Activated CD4-positive, alpha-beta T cell treated with anti-CD3 and anti-CD28 coated beads, Interleukin-2, amount 50 U/mL, for 1 hour (primary cell): ENCODE measurements at places on chromosomes 2 and 18.

DNA sequence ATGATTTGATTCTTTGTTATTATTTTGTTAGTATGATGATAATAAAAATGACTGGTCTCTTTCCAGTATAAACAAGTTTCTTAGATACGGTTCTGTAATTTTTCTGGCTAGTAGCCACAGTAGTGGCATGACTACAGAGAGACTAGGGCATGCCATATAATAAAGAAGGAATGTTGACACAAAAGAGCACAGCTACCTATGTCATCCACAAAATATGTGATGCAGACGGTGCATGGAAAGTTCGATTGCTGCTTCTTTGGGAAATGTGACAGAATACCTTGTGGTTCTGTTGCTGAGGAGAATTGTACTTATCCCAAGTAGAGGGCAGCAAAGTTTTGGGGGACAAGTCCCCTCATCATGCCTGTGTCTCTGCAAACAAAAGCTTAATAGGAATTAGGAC is 26.1 kb upstream of the SETBP1 start:
- DNase-seq, result no peak

GRCh38 chr2:154693741-154694340 is 4.7 kb upstream of the KCNJ3 start:
- DNase-seq, result no peak

DNA sequence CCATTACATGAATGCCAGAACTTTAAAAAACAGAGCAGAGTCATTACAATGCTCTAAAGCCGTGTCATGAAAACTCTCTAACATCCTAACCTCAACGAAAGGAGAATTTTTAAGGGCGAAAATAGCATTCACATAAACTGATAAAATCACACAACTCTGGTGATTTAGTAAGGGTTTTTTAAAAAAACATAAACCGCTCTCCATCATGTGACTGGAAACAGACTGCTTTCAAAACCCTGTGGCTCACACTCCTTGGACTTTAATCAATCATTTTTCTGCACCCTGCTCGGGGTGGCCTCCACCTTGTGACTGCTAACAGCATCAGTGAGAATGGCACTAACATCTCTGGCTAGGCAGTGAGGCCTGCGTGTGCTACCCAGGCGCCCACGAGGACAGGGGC is 12.1 kb downstream of the DOCK10 start:
- no peak for DNase-seq

- DNase-seq, result no peak
Measured at GRCh38 chr18:5606951-5607350, 63.2 kb upstream of the EPB41L3 start.

- no peak for DNase-seq
Measured at GRCh38 chr2:239814116-239814860, 210.9 kb downstream of the NDUFA10 start.

DNA sequence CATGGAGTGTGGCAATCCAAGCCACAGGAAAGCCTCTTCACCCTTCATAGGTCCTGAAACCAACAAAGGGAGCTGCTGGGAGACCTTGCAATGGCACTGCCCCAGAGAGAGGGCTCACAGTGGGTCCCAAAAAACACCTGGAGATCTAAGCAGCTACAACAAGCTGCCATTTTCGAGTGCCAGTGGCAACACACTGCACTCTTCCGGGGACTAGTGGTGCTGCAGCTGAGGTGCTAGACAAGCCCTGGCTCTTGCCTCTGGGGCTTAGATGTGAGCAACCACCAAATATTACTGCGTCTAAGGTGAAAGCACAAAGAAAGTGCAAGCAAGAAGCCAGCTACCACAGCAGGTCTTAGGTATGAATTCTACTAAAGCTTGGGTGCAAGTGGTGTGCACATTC is 192.9 kb downstream of the NOL4 start:
- DNase-seq, result no peak

- no peak for DNase-seq
Measured at GRCh38 chr2:128306081-128306930, 12.4 kb downstream of the HS6ST1 start.

- DNase-seq, result no peak
Measured at GRCh38 chr2:137824501-137824900, 139.8 kb upstream of the HNMT start.

DNA sequence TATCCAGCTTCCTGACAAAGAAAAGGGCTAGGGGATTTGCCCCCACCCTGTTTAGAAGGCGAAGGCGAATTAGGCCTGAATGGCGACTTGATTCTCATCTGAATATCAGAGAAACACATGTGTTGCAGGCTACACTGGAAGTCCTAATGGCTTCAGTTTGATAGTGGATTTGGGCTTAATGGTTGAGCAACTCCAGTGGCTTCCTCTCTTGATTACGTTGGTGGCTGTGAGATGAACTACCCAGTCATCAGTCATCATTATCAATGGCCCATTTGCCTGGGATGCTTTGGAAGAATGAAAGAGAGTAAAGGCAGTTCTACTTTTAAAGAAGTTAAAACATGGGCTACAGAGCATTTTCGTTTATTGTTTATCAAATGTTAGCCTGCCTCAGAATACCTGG is 60.9 kb upstream of the IL1R1 start:
- DNase-seq, result no peak

DNA sequence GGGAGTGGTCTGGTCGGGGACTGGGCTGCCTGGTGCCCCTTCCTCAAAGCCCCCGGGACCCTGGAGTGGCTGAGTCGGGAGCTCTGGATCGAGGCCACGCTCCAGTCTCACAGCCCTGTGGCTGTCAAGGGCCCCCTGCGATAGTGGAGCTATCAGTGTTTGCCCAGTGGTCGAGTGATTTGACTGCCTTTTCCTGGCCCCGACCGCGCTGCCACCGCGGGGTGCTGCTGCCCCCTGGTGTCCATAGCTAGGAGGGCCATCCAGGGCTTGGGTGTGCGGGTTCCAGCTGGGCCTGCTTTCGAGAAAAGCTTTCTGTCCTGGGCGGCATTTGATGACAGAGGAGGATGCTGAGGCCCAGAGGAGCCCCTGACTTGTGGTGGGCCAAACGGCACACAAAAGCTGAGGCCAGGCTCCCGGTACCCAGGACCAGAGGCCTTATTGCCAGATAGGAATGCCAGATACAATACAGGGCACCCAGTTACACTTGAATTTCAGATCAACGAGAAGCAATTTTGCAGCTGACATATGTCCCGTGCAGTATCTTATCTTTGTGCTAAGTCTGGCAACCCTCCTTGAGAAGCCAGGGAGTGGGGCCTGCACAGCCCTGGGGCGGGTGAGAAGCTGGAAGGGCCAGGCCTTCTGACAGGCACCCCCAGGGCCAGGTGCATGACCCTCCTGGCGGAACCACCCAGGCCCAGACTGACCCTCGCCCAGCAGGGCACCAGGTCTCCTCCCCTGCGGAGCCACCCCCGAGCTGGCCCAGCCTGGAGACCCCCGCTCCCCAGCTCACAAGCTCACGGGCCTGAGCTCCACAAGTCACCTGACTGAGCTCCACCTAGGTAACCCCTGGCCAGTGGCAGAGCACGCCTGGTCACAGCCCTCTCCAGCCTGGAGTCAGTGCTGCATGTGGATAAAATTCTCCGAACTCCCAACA is 13.0 kb downstream of the ODC1 start:
- DNase-seq, result peak; percentile 65

DNA sequence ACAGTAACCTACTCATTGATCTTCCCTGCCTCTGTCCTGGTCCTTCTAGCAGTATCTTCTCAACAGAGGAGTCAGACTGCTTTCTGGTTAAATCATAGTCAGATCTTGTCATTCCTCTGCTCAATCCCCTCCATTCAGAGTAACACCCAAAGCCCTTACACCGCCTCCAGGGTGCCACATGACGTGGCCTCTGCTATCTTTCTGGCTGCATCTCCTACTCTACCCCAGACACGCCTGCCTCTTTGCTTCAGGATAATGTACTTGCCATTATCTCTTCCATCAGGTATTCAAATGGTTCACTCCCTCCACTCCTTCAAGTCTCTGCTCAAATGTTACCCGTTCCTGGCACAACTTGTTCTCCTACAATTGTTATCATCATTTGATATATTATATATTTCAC is 36.3 kb upstream of the ACVR2A start:
- no peak for DNase-seq

GRCh38 chr18:35377875-35378573 is 887 bp upstream of the ZNF396 start:
- no peak for DNase-seq

DNA sequence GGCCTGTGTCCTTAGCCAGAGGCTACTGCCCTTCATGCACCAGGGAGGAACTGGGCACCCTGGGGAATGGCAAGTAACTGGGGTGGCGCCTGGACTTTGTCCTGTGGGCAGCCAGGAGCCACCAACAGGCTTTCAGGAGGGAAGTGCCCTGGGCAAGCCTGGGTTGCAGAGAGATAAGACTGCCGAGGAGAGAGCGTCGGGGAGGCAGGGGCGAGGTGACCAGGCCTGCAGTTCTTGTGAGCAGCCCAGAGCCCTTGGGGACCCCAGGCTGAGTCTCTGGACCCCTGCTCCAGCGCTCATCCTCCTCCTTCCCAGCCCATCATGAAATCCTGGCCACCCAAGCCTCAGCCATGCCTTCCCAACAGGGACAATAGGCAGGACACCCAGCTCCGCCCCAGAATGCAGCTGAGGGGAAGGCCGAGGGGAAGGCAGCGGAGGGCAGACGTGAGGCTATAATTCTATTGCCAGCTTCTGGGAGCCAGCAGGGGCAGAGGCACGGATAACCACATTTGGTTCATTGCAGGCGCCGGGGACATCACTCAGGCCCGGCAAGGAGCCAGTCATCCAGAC is 25.1 kb downstream of the ADRA2B start:
- DNase-seq, result no peak

DNA sequence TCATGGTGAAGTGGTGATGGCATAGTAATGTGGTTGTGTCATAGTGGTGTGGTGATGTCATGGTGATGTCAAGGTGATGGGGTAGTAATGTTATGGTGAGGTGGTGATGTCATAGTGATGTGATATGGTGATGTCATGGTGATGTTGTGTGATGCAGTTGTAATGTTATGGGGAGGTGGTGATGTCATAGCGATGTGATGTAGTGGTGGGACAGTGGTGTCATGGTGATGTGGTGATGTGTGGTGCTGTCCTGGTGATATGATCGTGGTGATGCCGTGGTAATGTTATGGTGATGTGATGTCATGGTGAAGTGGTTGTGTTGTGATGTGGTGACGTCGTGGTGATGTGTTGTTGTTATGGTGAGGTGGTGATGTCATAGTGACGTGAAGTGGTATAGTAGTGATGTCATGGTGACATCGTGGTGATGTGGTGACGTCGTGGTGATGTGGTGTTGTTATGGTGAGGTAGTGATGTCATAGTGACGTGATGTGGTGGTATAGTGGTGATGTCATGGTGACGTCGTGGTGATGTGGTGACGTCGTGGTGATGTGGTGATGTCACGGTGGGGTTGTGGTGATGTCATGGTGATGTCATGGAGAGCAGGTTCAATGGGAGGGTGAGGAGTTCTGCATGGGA is 242.7 kb upstream of the MYT1L start:
- DNase-seq, result no peak

GRCh38 chr2:168169097-168169745 is 78.2 kb downstream of the STK39 start:
- DNase-seq, result no peak
